ENCODE measurements at places on chromosomes 1 and 21.
A peak's percentile ranks its signal among the peaks of the same experiment; 100 is the strongest.

GRCh38 chr1:114457675-114458236 lies 53.2 kb downstream of the TRIM33 start:
- DNase-seq: no peak

DNA sequence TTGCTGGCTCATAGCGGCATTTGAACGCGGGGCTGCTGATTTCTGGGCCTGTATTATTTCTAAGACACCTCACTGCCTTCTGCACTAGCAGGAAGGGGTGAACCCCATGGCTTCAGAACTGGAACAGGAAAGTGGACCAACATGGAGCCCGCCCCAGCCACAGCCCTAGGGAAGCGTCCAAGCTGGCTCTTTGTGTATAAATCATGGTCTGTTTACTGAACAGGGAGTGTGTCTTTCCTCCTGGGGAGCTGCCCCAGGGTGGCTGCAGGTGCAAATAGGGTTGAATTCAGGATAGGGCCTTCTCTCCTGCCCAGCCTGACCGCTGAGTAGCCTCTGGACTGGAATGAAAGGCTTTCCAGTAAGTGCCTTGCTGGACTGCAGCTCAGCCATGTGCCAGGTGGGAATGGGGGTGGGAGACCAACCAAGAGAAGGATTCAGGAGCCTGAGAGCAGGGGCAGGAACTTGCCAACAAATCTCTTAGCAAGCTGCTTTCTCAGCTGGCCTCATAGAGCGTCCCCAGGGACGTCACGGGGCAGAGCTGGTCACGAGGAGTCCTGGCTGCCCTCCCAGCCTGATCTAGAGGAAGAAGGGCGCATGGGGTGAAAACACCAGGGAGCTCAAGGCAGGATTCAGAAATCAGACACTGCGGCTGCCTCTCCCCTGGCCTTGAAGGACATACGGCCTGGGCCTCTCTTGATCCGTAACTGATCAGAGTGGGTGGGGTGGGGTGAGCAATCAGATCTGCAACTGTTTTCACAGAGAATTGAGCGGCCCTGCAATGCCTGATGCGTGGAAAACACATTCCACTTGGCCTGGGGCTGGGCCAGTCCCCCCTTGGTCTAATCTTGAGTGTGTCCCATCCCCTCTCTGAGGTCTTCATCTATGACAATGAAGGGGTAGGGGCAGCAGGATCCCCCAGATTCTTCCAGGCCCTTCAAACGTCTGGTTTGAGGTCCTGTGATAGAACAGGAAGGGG lies 56.5 kb upstream of the SELENON start:
- no peak for DNase-seq

- no peak for DNase-seq
Measured at GRCh38 chr1:7171574-7171973, 386.3 kb downstream of the CAMTA1 start.

DNA sequence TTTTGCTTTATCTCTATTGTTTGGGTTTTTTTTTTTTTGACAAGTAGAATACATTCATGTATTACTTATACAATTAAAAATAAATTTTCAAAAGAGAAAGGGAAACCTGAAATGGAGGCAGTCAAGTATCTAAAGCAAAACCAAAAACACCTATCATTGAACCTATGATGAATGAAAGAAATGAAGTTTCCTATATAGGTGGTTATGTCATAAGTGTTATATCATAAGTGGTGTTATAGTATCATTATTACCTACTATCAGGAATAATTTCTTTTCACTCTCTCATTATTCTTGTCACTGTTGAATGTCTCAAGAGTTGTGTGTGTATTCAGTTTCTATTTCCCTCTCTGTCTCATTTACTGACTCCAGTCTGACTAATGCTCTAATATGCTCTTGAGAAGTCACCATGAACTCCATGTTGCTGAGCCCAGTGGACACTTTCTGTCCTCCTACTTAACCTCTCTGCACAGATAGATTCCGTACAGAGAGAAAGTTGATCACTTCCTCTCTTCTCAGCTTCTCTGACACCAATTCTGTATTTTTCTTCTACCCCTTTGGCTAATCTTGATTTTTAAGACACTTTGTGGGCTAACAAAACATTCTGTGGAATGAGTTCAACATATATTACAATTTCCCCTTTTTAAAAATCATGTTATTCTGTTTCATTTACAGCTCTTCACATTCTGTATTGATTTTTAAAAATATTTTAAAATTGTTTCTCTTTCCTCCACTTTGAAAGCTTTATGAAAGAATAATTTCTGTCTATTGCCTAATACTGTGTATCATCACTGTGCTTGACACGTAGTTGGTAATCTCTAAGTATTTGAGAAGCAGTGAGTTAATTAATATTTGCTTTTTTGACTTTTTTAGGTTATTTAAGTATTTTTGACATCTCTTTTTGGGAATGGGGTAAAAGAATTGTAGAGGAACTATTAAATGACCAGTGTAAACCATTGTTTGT lies 50.1 kb downstream of the RASAL2 start:
- no peak for DNase-seq

- no peak for DNase-seq
Measured at GRCh38 chr1:51842261-51842660, 36.3 kb downstream of the NRDC start.

DNA sequence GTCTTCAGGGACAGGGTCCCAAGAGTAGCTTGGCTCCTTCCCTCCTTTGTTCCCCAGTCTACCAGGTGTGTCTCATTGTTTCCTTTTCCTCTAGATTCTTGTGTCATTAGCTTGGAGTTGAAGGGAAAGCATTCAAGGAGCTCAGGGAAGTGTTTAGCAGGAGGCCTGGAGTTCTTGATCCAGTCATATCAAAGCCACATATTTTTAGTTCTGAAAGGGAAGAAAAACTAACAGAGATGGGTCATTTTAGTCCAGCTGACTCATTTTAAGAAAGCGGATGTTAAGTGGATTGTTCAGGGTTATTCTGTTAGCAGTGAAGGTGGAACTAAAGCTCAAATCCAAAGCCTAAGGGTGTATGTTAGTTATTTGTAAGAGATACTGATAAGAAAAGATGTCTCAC lies 721 bp downstream of the C1orf54 start:
- no peak for DNase-seq

DNA sequence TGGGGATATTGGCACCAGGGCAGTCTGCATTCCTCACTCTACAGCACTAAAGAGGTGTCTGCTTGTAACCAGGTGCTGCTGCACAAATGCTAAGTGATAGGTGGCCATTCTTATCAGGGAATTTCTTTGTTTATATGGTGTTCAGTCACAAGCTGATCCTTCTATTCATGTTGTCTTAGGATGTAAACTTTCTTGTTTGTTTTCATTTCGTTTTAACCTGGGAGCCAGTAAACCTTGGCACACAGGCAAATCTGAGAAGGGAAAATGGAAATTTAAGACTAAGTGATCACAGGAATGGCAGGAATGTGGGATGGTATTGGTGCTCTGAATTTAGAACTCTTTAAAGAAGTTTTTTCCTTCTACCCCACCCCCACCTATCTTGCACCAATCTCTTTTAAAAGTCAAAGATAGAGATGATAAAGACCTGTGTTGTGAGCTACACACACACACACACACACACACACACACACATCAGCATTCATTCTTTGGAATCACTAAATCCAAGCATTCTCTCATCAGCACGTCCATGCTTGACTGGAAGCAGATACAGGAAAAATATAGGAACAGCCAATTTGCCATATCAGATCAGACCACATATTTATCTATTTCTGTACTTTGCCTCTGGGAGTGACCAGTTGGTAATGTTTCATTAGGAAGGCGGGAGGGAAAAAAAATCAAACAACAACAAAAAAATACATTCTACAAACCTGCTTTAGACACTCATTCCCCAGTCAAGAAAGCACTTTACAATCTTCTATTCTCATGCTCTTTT lies 451.4 kb upstream of the ADGRL2 start:
- no peak for DNase-seq

DNA sequence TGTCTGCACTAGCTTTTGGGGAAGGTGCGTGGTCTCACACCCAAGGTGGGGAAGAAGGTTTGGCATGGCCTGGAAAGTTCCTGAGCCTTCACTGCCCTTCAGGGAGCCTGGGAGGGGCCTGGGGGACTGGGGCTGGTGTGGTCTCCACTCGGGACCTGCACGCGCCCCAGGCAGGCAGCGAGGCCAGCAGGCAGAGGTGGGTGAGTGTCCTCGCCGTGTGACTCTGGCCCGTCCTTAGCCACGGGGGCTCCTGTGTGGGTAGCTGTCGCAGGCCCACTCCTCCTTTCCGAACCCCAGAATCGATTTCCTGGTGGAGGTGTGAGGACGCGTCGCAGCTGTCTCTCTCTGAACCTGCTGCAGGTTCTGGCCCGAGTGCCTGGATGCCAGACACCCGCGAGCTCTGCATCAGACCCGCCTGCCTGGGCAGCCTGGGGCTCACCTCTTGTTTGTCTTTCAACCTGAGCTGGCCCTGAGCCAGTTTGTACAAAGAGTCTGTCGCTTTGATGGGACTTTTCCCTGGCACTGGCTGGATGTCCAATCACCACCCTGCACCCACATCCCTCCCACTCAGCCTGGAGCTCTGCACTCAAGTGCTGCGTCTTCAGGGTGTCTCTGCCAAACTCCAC lies 36.0 kb upstream of the SLC19A1 start:
- DNase-seq: no peak

DNA sequence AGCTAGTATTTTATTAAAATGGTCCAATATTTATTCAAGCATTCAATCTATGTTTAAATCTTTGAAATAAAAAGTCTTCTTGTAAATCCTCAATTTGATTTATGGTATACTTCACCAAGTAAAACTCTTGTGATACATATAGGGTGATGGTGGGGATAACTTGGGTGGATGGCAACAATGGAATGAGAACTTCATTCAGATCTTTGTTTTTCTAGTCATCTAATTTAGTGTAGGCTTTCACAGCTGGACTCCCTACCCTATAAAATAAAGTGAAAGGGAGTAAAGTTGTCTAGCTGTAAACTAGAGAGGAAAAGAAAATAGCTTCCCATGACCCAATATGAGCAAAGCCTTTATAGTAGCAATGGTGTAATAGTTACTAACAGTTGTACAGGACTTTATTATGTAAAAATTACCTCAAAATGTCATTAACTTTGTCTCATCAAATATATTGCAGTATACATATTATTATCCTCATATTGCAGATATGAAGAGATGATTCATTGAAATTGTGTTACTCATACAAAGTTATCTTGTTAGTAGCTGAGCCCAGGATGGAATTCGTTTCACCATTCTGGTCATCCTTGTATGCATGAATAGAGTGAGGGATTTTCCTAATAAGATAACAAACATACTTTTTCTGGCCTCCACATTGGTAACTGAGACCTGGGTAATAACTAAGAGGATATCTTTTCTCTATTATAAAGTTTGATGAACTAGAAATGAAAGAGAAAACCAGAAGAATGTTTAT lies 1377.7 kb upstream of the ADGRL4 start:
- DNase-seq: peak; percentile 5

- no peak for DNase-seq
Measured at GRCh38 chr1:47814612-47815395, 182.4 kb downstream of the TRABD2B start.

- DNase-seq: no peak
Measured at GRCh38 chr1:212454741-212455140, 22.0 kb downstream of the NENF start.

- no peak for DNase-seq
Measured at GRCh38 chr1:99850459-99851291, 514 bp downstream of the AGL start.

- DNase-seq: no peak
Measured at GRCh38 chr21:36654324-36654723, 44.6 kb upstream of the SIM2 start.

DNA sequence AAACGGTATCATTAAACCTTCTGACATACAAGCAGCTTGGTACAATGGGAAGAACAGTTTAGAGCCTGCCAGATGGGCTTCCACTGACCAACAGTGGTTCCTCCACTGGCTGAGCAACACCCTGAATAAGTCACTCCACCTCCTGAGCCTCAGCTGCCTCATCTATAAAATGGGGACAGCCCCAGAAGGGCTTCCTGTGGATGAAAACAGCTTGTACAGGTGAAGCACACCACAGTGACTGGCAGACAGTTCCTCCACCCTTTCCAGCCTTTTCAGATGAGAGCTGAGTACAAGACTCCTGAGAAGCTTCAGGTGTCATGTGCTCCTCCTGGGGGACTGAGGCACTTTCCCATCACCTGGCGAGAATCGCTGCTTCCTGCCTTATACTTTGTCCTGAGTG lies 2.1 kb downstream of the CAPZB start:
- DNase-seq: no peak

GRCh38 chr1:18495635-18496034 lies 14.9 kb downstream of the KLHDC7A start:
- no peak for DNase-seq

- DNase-seq: peak; percentile 57
Measured at GRCh38 chr1:117295001-117295400, 72.2 kb upstream of the MAN1A2 start.

All from fibroblast of skin of abdomen (primary cell).